ENCODE measurements at places on chromosomes 2 and 18.

- no peak for DNase-seq
Measured at GRCh38 chr2:221518201-221518934, 53.7 kb downstream of the EPHA4 start.

GRCh38 chr18:2173486-2173885, 397.8 kb downstream of the METTL4 start:
- no peak for DNase-seq

- DNase-seq: no peak
Measured at GRCh38 chr2:235054919-235055318, 103.1 kb downstream of the SH3BP4 start.

DNA sequence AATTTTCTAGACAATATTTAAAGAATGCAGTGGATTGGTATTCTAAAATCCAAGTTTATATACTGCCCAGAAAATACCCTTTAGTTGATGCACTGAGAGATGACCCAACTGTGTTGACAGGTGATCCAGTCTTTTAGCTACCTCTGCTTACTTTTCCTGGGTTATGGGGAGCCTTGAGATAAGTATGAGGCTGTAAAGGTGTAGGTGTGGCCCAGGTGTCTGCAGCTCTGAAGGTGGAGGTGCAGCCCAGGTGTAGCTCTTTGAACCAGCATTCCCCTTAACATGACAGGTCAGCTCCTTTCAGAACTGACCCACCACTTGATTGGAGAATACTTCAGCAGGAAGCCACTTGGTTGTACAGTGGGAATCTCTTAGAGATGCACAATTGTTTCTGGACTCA, 62.3 kb upstream of the ACSL3 start:
- no peak for DNase-seq

DNA sequence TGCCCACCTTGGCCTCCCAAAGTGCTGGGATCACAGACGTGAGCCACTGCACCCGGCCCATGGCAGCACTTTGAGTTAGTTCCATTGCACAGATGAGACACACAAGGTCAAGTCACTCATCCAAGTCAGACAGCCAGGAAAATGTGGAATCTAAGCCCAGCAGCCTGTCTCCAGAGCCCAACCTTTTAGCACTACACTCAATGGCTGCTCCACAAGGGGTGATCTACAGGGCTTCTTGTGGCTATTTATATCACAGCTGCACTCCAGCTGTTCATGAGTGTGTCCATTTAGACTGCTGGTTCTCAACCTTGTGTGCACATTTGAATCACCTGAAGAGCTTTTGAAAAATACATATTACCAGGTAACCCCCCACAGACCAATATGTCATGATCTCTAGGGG, 72.9 kb upstream of the RPL31 start:
- DNase-seq: no peak

GRCh38 chr2:12759248-12759647, 42.5 kb downstream of the TRIB2 start:
- no peak for DNase-seq

DNA sequence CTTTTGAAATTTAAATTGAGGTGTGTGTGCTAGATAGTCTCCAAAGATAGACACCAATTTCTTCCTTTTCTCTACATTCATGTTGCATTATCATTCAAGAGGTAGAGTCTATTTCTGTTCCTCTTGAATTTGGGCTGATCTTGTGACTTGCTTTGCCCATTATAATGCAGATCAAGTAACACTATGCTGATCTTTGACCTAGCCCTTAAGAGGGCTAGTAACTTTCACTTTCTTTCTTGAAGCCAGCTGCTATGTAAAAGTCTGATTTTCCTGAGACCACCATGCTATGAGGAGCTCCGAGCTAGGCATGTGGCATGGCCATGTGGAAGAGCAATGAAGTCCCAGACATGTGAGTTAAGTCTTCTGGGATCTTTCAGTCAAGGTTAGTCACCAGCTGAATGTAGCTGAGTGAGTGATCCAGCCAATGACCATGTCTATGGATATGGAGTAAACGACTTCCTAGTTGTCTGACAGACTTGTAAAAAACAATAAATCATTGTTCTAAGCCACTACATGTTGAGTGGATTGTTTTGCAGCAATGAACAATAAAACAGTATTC, 189.4 kb upstream of the CWC22 start:
- DNase-seq: no peak

DNA sequence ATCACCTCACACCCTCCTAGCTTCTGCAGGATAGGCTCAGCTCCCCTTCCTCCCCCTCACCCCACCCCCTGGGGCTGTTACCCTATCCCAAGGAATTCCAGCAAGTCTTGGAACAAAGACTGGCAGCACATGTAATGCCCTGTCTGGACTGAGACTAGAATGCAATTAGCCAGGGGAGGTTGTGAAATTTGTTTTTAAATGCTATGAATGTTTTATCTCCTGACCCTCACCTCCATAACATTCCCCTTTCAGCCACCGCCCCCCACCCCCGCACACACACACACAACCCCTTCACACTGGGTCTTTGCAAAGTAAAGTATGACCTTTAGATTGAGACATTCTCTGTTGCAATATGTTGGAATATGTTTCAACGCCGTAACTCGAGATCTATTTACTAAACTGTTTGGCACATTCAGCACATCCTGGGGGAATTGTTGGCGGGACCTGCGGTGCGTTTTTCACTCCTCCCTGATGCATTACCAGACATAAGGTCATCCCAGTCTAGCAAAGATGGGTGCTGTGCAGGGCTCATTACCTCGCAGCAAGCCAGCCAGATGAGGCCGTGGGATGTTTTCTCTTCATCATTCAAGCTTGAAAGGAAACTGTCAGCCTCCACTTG, 290.7 kb upstream of the SLC14A2 start:
- DNase-seq: peak; percentile 27

DNA sequence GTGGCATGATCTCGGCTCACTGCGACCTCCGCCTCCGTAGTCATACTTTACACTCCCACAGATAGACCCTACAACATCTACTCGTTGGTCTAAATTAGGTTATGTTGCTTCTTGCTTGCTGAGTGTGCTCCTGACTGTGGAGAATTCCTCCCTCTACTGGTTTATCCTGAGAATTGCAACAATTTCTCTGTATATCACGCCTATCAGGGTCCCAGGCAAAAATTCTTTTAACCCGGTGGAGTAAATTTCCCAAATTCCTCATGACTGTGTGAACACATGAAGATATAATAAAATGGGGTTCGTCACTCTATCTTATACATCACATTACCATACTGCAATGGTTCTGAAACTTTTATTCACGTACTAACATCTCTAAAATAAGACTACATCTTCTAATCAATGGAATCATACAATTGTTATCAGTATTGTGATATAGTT, 156.7 kb downstream of the EVA1A start:
- peak; percentile 16 for DNase-seq

- peak; percentile 74 for DNase-seq
Measured at GRCh38 chr2:190717764-190718651, 69.1 kb downstream of the NAB1 start.

DNA sequence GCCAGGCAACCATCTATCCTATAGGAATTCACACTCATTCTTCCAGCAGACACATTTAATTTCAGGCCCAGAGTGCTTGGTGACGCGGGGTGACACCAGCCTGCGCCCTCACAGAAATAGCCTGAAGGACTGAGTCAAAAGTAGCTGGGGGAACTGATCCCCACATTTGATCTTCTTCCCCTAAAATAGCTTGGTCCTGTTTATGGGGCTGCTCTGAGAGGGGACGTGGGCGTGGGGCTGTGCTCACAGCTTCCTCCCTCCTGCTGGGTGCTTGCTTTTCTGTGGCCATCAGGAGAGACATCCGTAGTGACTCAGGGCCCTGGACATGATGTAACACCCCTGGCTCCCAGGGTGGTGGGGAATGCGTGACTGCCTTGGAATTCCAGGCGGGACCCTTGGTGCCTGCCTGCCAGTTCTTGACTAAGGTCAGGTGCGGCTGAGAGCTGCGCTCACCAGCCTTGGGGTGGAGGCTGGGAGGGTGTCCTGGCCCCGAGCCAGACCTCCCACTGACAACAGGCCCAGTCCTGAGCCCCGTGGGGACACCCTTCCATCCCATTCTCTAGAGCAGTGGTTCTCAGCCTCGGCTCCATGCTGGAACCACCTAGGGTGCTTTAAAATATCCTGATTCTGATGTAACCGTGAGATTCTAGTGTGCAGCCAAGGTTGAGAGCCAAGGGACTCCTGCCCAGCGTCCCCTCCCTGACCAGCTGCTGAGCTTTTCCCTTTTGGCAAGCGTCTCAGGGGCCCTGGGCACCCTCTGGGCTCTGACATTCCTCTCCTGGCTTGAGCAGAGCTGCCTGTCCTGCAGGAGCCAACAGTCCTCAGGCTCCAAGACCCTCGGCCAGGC, 47.4 kb upstream of the SMAD7 start:
- no peak for DNase-seq

DNA sequence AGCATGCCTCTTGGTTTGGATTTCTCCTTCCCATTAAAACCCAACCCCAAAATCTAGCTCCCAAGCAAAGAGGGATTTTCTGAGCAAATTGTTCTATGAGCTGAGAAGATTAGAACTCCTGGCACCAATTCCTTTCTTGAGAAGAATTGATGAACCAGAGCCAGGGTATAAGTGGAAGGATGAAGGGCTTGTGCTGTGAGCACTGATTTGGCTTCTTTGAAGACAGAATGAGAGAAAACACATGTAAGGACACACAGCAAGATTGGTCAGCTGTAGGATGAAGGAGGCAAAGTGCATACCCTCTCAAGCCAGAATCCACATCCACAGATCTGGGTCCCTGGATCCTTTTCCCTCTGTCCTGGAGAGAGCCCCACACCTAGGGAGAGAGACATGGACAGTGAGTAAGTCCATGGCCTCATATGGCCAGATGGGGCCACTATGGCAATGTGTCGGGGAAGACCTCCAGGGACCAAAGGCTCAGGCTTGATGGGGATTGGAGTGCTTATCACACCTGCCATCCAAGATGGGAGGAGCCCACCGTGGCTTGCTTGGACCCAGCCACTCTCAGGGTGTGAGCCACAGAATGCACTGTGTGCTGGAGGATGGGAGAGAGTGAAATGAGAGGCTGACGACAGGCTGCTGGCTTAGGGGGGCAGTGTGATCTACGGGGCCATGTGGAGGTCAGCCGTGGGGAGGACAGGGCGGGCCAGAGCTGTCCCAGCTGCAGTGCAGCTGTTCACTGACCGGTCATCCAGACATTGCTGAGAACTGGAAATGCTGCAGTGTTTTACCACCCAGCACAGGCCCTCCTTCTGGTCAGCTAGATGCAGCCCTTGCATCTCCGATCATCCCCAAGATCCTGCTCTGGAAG, 339.8 kb downstream of the CYP26B1 start:
- no peak for DNase-seq

DNA sequence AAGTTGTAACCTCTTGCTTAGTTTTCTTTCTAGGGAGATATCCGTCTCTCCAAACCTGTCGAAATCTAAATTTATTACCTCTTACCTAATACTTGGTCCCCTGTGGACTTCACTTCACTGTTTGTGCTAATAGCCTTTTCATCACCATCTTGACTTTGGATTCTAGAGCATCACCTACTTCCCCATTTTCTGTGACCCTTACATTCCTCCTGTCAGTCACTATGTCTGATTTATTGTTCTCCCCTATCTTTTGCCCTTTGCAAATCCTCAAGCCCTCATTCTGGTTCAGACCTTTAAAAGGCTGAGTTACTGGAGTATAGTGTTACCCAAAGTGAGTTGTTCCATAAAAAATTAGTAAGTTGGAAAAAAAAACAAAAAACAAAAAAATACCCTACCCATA, 7.5 kb downstream of the MYO1B start:
- DNase-seq: no peak

GRCh38 chr2:167939514-167940345, 307.7 kb downstream of the STK39 start:
- no peak for DNase-seq

GRCh38 chr2:230254152-230254881, 28.8 kb downstream of the SP140 start:
- no peak for DNase-seq

GRCh38 chr2:209208211-209208610, 215.6 kb upstream of the MAP2 start:
- DNase-seq: no peak

GRCh38 chr2:16127958-16128357, 187.6 kb downstream of the MYCN start:
- no peak for DNase-seq

DNA sequence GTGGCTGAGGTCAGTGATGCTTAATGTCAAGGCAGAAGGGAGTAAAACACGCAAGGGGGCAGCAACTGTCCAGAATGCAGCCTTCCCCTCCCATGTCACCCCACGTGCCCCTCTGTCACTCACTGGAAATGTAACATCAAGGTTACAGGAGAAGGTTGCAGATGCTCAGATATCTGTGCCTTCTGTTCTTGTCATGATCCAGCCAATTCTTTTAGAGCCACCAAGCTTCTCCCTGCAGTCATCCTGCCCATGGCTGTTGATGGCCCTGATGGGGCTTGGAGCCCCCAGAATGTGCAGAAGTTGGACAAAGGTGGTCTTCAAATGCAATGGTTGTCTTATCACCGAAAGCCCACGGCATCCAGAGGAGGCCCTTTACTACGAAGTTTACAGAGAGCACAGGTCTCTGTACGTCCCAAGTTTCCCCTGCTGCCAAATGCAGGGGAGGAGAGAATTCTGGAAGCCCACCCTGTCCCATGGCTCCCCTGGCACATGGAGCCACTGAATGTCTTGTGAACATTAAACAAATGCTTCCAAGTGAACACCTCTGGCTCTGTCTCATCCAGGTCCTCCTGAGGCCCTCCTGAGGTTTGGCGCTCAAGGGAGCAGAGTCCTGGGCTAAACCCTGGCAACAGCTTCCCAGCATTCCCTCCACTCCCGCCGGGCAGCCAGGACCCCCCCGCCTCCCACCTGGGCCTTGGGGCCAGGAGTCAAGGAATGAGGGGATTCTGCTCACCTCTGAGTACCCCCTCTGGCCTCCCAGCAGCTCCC, 4.5 kb upstream of the GPR55 start:
- no peak for DNase-seq

DNA sequence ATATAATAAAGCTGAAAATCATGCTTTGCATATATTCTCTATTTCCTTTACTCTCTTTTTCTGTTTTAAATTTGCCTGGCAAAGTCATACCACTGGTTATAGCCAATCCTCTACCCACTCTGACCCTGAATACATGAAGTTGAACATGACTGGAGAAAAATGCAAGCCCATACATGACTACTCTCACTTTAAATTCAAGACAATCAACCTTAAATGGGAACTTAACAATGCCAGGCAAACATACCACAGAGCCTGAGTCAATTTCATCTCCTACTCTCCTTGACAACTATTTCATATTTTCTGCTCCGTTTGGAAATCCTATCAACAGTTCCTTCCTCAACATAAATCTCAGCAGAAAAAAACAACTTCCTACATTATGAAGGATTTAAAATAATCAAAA, 22.6 kb downstream of the RAD51AP2 start:
- no peak for DNase-seq

- no peak for DNase-seq
Measured at GRCh38 chr2:239137898-239138283, 262.9 kb downstream of the HDAC4 start.

DNA sequence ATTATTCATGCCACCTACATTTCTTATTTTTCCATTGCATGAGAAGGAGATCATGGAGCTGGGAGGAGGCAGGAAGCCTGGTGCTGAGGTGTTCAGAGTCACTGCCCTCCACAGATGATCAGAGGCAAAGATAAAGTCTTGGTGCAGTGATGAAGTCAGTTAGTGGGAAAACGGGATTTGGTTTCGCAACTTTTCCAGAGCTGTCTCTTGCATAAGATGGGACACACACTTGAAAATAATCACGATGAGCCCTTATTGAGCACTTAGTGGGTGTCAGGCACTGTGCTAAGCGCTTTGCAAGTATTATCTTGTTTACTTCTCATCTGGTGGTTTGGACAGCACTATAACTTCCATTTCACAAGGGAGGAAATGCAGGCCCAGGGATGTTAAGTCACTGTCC, 222.1 kb upstream of the SMAD2 start:
- DNase-seq: no peak
